ENCODE measurements at places on chromosomes 7 and 10.
A peak's percentile ranks its signal among the peaks of the same experiment; 100 is the strongest.

DNA sequence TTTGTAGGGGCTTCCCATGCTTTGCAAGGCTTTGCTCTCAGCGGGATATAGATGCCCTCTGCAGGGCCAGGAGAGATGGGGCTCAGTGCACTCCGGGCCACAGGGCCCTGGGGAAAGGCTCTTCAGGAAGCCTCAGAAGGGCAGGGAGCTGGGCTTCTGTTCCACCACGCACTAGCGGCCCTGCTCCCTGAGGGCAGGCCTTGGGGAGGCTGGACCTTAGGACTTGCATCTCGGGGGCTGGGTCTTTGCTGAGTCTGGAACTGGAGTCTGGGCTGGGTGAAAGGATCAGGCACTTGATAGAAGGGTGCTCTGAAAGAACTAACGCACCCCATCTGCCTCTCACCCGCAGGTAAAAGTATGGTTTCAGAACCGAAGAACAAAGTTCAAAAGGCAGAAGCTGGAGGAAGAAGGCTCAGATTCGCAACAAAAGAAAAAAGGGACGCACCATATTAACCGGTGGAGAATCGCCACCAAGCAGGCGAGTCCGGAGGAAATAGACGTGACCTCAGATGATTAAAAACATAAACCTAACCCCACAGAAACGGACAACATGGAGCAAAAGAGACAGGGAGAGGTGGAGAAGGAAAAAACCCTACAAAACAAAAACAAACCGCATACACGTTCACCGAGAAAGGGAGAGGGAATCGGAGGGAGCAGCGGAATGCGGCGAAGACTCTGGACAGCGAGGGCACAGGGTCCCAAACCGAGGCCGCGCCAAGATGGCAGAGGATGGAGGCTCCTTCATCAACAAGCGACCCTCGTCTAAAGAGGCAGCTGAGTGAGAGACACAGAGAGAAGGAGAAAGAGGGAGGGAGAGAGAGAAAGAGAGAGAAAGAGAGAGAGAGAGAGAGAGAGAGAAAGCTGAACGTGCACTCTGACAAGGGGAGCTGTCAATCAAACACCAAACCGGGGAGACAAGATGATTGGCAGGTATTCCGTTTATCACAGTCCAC is 5.4 kb downstream of the EMX2 start:
- DNase-seq: no peak

- no peak for DNase-seq
These were observed 340.1 kb upstream of the CHRM2 start for GRCh38 chr7:136528329-136528728.

GRCh38 chr7:26284995-26285632 is 6.5 kb upstream of the SNX10 start:
- no peak for DNase-seq

- DNase-seq: no peak
These were observed 32.1 kb upstream of the GATAD1 start for GRCh38 chr7:92415225-92415624.

DNA sequence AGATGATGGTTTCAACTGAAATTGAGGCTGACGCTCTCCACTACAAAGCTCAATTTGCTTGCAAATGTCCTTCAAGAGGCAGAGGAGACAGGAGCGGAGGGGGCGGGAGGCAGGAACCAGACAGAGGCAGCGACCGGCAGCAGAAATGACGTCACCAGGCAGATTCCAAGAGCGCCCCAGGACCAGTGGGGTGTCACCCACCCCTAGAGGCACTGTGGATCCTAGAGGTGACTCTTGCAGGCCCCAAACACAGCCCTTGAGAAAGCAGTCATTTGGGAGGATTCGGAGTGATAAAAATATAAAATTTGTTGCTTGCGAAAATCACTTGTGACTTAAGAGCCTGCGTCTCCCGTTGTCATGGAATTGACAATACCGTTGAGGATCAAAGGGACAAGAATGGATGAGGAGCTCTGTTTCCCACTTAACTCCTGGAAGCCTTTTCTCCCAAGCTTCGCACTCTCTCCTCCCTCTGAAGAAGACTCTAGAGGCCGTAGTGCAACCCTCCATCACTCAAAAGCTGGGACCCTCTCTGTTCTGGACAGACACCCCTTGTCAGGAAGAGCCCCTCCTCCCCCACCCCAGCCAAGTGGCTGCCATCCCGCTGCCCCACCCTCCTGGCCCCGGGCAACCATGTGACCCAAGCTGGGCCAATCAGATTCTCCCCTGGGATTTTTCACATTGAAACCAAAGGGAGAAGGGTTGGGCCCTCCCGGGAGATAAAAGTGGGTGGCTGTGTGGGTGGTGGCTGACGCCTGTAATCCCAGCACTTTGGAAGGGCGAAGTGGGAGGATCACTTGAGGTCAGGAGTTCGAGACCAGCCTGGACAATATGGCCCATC is 16.3 kb upstream of the SLC29A4 start:
- DNase-seq: peak; percentile 56

- DNase-seq: no peak
These were observed 667.2 kb downstream of the GATA3 start for GRCh38 chr10:8721650-8722049.

- no peak for DNase-seq
These were observed 414.2 kb upstream of the MTPN start for GRCh38 chr7:136391371-136391770.

- DNase-seq: no peak
These were observed 21.5 kb upstream of the INPP5A start for GRCh38 chr10:132515811-132516726.

DNA sequence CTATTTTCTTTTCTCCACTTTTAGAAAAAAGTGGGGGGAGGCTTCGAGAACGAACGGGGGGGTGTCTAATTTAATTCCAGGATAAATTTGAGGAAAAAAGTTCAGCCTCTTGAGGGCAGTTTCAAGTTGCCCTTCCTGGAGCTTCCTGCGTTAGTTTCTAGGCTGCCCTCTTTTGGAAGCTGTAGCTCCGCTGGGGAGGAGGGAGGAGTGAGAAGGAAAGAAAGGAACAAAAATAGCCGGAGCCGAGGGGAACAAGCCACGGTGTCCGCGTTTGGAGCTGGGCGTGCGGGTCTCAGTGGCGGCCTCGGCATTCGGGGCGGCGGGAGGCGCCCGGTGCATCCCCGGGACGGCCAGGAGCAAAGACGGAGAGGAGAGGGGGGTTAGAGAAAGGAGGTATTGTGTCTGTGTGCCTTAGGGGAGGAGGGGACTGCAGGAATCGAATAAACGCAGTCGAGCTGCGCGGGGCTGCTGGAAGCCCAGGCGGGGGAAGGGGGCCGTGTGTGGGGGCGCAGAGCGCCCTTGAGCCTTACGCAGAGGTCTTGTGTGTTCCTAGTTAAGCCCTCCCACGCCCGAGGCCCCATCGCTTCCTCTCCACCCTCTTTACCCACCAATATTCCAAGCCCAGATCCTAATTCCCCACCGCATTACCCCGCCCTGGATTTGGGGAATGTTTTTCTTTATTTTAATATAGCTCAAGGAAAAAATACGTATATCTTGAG is 2.0 kb upstream of the TNRC18 start:
- peak; percentile 79 for DNase-seq

GRCh38 chr10:4535521-4535920 is 290.5 kb upstream of the AKR1E2 start:
- DNase-seq: no peak

- DNase-seq: no peak
These were observed 4.0 kb downstream of the GNGT1 start for GRCh38 chr7:93910076-93910994.

- DNase-seq: no peak
These were observed 6.9 kb downstream of the GHRHR start for GRCh38 chr7:30970594-30971094.

DNA sequence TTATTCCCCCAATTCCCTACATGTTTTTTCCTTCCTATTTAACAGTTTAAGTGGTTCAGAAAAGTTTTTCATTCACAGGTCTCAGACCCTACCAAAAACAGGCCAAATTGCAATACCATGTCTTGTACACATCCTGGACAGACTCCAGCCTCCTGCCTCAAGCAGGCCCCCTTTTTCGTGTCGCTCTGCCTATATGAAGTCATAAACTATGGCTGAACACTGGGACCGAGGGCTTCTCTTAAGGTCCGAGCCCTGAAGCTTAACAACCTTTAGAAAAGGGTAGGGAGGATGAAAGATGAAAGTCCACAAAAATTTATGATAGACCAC is 1.4 kb downstream of the FBXW4 start:
- no peak for DNase-seq

DNA sequence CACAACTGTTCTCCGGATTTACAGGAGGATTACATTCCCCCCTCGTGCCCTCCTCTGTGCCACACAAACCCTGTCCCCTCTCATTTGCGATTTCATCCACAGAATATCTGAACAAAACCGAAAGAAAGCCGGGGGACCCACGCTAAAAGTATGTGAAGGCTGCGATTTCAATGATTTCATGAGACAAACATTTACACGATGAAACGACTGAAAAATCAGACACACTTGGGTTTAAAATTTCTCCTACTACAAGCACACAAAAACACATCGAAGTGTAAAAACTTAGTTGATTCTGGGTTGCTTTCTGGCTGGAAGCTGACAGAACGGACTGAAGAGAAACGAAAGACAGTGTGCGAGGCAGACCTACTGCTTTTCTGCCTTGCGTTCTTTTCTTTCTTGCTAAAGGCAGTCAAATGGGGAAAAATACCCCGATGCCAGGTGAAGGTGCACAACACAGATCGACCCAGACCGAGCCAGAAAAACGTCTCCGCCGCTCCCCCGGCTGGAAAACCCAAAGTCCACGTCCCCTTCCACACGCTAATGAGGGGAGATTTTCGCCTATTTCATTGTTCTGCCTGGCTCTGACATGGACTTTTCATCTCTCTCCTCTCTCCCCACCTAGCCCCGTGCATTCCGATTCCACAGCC is 1.2 kb downstream of the HIPK2 start:
- peak; percentile 25 for DNase-seq

DNA sequence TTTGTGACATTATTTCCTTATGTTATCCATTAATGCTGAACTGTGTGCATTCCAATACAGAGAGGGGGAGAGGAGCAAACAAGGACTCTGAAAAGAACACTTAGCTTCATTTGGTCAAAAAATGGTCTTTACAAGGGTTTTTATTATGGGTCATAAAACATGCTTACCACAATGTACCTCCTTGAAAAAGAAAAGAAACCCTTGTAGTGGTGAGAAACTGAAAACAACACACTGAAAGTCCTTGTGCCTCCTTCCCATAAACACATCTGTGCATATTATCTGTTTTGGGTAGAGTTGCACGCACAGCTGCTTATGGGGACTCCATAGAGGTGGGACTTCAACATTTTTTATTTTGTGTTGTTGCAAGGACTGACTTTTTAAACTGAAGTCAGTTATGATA is 98.7 kb downstream of the CDK6 start:
- no peak for DNase-seq

GRCh38 chr7:132059141-132059540 is 502.7 kb upstream of the PODXL start:
- DNase-seq: no peak

DNA sequence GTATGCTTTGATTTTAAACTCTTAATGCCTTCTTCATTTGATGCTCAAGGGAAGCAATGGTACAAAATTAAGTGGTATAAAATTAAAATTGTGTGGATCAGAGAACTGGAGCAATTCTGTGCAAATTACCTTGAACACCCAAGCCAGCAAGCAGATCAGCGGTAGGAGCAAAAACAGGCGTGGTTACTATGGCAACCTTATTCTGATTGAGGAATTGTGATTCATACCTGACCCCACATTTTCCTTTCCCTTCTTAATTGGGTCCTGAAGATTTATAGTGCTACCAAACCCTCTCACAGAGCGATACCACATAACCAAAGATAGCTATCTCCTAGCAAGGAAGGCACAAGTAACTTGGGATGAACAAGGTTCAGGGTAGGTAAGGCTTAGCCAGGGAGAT is 72.5 kb upstream of the FZD1 start:
- no peak for DNase-seq

DNA sequence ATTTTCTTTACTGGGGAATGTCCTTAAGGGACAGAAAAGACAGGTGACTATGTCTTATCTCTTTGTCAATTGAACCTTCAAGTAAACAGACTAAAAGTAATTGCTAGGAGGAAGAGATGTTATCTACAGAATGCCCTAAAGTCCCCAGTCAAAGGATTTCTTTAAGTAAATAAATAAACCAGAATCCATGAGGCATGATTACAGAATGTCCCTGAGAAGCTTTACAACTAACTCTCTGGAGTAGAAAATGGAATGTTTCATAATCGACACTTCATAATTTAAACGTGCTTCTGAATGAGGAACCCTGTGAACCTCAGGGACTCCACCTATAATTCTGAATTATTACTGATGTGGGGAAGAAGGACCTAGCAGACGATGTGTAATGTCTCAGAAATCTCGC is 187.9 kb upstream of the IMMP2L start:
- DNase-seq: no peak

DNA sequence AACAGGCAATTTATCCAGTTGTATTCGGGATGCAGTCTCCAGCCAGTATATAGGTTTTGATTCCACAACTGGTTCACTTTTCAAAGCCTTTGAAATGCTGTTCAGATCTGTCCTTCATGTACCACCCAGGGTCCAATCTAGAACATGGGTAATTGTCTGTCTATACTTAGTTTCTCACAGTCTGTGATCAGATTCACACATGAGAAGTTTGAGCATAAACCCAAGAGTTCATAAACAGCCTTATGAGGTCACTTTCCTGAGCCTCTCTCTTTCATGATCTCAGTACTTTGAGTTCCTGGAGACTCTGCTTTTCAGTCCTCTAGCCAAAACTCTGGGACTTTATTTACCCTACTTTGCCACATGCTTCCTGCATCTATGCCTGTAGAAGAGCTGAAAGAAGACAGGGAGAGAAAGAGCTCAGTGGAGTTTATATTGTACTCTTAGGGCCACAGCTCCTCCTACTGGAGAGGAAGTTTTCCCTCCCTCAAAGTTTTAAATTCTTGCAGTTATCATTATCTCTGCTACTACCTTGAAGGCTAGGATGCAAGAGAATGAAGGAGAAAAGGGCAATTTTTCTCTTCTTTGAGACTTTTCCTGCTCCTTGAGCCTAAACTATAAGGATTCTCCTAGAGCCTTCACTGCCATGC is 172.0 kb downstream of the ZEB1 start:
- DNase-seq: no peak
